ENCODE measurements at places on chromosomes 16 and 17.

- ATAC-seq, result no peak
Observed at GRCh38 chr16:84862804-84863480, 43.2 kb downstream of the CRISPLD2 start.

GRCh38 chr17:38912221-38912813 lies 13.1 kb upstream of the LASP1NB start:
- ATAC-seq, result no peak

GRCh38 chr17:32699247-32699646 lies 177.7 kb downstream of the MYO1D start:
- ATAC-seq, result no peak

GRCh38 chr17:68035131-68035522 lies 408 bp upstream of the KPNA2 start:
- ATAC-seq, result peak; percentile 80

DNA sequence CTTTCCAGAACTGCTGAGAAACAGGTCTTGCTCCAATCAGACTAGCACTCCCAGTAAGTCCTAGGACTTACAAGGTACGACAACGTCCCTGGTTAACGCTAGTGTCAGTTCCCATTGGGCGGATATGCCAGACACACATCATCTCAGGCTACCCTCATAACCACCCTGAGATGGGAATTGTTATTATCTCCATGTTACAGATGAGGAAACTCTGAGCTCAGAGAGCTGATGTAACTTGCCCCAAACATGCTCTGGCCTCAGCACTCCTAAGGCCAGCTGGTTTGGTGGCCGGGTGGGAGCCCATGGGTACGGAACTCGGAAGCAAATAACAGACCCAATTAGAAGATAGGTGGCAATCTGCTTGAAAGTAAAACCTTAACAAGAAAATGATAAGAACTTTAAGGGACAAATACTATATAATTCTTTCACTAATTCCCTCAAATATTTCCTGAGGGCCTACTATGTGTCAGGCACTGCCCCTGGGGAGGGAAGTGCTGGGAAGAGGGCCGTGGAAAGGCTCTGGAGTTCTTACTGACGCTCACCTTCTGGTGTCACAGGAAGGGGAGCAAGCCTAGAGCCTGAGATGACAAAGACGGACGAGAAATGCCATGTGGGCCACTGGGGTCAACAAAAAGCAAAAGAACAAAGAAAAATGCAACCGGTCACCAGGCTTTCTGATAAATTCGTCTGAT lies 6.9 kb downstream of the CREBBP start:
- ATAC-seq, result peak; percentile 35

DNA sequence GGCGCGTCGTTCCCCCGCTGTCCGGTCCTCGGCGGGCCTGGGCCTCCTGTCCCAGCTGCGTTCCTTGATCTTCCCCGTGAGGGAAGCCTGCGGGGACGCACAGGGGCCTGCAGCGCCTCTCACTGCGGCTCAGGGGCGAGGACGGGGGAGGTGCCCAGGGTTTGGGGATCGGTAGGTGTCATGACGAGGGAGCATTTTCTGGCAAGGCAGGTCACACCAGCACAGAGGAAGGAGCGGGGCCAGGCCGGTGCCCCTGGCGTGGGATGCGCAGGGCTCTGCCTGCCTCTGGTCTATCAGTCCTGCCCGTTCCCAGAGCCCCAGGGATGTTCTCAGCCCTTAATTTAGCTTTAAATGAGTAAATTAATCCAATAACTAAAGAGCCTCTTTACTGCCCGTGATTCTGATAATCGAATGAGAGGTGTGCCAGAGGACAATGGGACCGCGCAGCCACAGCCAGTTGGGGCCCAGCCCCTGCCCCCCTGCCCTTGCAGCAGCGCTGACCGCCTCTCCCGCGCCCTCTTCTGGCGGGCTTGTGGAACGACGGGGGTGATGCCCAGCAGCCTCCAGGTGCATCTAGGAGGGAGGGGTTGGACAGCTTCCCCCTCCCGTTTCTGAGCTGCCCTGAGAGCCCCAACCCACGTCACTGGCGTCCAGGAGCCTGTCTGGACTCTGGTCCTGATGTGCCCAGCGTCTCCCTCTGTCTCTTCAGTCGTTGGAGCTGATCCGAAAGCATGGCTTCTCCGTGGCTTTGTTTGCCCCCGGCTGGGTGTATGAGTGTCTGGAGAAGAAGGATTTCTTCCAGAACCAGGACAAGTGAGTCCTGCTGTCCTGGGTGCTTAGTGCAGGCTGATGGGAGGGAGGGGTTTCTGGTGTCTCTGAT lies 7.9 kb downstream of the ENGASE start:
- ATAC-seq, result peak; percentile 68
